ENCODE measurements at places on chromosomes 1 and 21. TPM values are rescaled to one million over a fixed set of nuclear protein-coding genes. Genes with fewer than 3 reads are reported as not detected.

CADM3 gene
- 8.8 TPM for total RNA-seq

DNA sequence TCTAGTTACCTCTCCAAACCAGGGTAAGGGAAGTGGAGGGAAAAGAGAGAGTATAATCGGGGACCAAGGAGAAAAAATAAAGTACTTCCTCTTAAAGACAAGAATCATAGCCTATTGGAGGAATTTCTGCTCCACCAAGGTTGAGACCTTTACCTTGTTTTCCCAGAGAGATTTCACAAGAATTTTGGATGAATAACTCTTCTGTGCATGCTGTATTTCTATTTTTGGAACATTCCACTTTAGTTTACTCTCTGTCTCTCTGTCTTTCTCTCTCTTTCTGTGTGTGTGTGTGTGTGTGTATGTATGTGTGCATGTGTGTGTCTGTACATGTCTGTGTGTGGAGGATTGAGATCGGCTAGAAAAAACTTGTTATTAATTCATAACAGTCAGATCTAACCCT lies 318.4 kb upstream of the RGS18 start:
- DNase-seq: no peak

- DNase-seq: no peak
These were observed 290.3 kb downstream of the CHRM3 start for GRCh38 chr1:239676522-239677273.

GRCh38 chr1:219312967-219313366 lies 139.3 kb downstream of the LYPLAL1 start:
- DNase-seq: no peak

DNA sequence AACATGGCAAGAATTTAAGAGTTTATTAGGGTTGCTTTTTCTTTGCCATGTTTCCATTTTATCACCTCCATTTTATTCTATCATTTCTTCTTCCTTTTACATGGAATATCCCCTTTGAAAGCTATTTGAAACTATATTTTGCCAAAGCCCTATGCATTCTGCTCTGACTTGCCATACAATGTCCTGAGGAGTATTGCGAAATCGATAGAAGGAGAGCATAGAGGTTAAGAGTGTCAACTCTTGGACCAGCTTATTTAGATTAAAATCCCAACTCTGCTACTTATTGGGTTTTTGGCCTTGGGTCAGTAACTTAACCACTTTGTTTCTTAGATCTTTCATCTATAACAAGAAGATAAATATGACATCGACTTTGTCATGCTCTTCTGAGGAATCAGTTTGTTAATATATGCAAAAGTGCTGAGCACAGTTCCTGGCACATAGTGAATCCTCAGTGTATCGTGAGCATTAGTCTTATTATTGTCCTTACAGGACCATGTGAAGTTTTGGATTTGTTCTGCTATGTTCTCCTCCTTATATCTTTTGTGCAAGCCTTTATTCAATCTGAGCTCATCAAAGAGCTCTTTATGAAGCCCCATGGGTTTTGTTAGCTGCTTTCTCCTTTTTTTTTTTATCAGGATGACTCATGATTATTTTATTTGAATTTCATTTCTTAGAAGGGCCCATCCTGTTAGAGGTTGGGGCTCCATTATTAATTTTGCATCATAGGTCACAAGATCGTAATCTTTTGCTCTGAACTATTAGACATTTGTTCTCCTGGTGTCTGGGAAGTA lies 17.6 kb downstream of the ACKR1 start:
- no peak for DNase-seq

DAB1 gene
- under 0.01 TPM for total RNA-seq

GRCh38 chr1:89538361-89538760 lies 13.7 kb downstream of the LRRC8B start:
- no peak for DNase-seq

DNA sequence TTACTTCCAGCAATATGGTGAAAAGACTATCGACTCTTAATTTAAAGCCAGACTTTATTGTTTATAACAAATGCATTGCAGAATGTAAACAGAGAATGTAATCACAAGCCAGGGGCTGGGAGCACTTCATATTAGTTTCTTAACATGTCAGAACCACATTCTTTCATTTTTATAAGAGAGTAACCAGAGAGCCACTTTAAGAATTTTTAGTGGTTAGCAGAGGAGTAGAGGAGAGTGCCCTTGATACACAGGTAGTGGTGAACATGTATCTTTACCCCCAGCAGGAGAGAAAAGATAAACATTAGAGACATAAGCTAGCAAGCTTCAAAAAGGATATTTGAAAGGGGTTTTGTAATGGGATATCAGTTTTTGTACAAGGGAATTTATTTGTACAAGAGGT lies 11.1 kb downstream of the AMY2B start:
- no peak for DNase-seq

Measured in uterus (tissue), 4 donors.